ENCODE measurements at places on chromosomes 2 and 18.

- DNase-seq: no peak
Observed at GRCh38 chr2:158619496-158619895, 162.7 kb downstream of the PKP4 start.

DNA sequence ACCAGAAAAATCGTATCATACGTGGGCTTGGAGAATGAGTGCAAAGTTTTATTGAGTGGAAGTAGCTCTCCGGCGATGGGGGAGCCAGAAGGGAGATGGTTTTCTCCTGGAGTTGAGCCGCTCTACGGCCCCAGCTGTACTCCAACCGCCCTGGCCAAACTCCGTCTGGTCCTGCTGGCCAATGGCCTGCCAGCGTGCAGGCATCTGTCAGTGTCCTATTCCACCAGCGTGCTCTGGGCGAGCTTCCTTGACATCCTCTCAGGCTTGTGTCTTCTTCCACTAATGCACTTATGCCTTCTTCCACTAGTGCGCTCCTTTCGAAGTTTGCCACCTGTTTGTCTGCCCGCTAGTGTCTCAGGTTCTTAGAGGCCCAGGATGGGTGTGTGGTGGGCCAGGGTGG, 345.5 kb upstream of the CDH19 start:
- no peak for DNase-seq

- no peak for DNase-seq
Observed at GRCh38 chr2:238567996-238568395, 141.3 kb downstream of the ASB1 start.

DNA sequence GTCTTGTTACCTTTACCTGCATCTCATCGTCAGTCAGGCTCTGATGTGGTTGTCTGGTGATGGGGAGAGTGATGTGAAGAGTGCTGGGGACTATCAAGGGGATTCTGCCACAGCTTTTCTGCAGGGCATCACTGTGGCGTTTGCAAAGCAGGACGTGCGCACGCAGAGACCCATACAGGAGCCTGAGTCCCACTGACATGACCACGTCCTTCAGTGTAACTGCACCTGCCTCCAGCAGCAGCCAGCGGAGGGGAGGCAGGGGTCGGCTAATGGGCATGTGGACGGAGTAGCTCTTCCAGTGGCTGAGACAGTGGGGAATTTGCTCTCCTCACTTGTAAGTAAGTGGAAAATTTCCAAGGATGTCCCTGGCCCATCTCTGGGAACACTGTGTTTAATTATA, 6.5 kb downstream of the ALKAL2 start:
- DNase-seq: no peak

- DNase-seq: no peak
Observed at GRCh38 chr2:228378696-228379425, 197.4 kb upstream of the SPHKAP start.

DNA sequence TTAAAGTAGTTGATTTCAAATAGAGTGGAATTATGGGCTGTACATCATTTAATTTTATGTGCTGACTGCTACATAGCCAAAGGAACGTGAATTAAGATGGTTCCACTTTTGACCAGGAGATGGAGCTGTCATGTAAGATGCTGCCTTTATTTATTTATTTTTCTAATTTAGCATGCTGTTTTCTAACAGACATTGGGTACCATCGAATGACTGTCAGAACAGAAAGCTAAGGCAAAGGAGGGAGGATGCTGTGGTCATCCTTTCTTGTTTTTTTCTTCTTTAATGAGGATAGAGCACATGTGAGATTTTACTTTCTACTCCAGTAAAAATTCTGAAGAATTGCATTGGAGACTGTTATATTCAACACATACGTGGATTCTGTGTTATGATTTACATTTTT, at the start of gene SCN2A:
SCN2A (plus strand) TSS at position 185 of the 400 bp plus-strand sequence. CDS start 56,410 bp downstream, outside the sequence.
- DNase-seq: peak; percentile 2

DNA sequence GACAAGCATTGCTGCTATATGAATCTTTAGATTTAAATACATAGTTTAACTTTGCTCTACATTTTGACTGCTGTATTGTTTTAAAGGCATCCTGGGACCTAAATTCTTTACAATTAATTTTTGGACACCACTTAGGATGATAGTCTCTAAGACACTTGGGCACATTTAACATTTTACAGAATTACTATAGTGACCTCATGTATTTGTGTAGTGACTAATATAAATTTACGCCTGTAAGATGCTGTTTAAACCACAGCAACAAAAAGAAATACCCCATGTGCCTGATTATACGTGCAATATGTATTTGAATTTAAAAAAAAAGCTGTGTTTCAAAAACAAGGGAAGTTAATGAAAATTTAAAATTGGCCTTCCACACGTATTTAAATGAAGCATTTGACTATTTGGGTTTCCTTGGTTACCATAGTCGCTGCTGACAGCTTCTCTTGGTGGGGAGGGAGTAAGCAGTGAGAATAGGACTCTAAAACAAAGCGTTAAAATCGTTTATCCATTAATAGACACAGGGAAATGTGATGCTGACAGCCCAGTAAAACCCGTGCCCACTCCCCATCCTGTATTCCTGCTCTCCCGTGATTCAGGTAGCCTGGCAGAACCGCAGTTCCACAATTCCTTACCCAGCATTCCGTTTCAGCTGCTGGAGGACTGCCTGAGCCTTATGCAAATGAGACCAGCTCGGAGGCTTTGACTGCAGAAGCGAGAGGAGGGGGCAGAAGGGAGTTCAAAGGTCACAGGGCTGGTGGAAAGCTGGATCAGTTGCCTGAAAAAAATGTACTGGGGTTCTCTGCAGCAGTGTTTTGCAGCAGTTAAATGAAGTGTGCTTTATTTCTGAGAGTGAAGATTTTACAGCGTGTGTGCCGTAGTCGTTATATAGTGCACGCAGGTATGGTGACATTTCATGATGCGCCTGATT, 104.3 kb downstream of the CSRNP3 start:
- peak; percentile 2 for DNase-seq

DNA sequence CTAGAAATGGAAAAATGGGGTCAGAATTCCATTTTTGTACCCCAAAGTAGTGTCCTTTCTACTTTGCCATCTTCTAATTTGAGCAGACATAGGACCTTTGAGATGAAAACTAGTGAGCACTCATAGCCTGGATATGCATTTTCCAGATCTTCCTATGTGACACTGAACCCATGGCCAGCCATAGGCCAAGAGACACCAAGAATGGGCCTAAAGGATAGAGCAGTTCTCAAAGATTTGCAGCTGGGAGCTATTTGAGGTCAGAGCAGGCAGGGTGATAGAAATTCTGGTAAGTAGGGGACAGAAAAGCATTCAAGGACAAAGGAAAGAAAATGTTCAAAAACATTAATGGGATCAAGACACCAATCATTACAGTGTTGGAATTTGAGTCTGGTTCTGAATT, 332.8 kb downstream of the MYCN start:
- DNase-seq: no peak
